ENCODE measurements at places on chromosomes 13 and 19.

- no peak for DNase-seq
These were observed 23.4 kb upstream of the TCF3 start for GRCh38 chr19:1675633-1676350.

DNA sequence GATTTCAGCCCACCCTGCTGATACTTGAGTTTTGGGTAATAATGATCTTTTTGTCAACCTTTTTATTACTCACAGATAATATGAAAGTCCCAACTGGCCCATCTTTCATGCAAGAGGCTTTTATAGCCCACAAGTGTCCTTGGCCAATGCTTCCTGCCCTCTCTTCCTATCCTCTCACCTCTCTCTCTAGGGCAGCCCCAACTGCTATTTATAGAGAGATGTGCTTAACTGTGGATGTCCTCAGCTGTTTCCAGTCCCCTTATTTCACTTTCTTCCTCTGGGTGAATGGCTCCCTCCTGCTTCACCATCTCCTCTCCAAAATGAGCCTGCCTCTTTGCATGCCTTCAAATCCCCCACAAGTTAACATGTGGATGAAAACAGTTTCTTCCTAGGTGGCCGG is 27.4 kb downstream of the ARHGEF7 start:
- no peak for DNase-seq

DNA sequence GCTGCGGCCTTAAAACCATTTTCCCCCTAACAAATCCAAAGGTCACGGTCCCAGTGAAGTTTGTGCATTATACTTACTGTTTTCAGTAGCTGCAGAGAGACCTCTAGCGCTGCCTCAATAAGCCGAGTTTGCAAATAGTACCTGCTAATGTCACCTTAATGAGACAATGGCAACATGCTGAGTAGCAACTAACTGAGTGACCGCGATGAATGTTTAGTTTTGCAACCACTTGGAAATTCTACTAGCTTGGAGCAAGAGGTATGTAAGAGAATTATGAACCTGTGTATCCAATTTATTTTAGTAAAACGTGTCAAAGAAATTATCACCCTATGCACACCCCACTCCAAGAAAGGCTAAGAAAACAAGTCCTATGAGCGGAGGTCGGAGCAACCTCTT is 1.2 kb downstream of the KPNA3 start:
- DNase-seq = peak; percentile 13

GRCh38 chr19:4744451-4745174 is 21.0 kb upstream of the DPP9 start:
- DNase-seq = peak; percentile 92

DNA sequence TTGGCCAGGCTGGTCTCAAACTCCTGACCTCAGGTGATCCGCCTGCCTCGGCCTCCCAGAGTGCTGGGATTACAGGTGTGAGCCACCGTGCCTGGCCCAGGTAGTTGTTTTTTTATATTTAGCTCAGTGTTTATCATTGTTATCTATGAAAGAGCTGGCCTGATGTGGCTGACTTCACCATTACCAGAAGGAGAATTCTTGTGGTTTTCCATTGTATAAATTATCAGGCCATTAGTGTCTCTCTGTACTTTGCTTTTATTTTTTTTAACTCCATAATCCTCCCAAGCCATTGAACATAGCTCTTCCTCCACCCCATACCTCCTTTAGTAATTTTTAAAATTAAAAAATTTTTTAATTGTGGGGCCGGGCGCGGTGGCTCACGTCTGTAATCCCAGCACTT is 24.2 kb downstream of the CERS4 start:
- no peak for DNase-seq

GRCh38 chr19:17109962-17110598 is 34.5 kb downstream of the MYO9B start:
- DNase-seq = no peak

DNA sequence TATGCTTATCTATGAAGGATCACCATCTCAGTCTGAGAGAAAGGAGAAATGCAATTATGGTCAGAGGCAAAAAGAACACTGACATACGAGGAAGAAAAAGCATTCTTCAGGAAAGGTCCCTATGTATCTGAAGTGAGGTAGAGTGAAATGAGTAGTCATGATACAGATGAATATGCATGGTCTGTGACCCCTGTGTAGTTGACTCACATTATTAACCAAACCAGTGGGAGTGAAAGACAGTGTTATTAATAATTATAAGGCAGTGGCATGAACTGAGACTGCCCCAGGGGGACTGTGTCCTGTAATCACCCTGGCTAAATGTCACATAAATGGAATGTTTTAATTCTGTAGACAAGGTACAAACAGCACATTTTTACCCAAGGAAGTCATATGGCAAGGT is 1320.2 kb upstream of the PCDH9 start:
- DNase-seq = no peak

DNA sequence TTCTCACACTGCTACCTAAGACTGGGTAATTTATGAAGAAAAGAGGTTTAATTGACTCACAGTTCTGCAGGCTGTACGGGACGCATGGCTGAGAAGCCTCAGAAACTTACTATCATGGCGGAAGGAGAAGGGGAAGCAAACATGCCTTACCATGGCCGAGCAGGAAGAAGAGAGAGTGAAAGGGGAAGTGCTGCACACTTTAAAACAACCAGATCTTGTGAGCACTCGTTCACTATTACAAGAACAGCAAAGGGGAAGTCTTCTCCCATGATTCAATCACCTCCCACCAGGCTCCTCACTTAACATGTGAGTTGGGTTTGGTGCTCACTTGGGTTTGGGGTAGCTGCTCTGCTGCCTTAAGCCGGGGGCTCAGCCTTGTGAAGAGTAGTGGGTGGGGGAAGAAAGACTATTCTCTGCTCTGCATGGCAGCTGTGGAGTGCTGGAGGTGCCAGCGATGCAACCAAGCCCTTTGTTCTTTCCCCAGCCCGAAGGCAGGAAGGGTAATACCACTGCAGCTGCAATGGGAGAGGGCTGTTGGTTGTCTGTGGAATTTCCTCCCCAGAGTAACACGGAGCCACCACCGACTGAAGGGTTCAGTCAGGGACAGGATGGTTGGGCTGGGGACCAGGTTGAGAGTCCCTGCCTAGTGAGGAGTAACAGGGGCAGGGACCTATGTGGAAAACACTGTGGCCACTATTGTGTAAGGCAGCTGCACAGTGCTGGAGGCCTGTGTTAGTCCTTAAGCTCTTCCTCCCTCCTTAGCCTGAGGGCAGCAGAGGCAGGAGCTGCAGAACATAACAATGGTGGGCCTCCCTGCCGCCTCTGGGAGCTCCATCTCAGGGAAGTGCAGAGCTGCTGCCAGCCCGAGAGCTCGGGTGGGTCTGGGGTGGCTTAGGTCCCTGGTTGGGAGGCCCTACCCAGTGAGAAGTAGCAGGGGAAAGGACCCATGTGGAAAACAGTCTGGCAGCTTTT is 1262.5 kb downstream of the EFNB2 start:
- no peak for DNase-seq

GRCh38 chr13:25493931-25494640 is 122.3 kb downstream of the ATP8A2 start:
- DNase-seq = no peak

- DNase-seq = no peak
These were observed 25.9 kb downstream of the SPRY2 start for GRCh38 chr13:80314711-80315653.

DNA sequence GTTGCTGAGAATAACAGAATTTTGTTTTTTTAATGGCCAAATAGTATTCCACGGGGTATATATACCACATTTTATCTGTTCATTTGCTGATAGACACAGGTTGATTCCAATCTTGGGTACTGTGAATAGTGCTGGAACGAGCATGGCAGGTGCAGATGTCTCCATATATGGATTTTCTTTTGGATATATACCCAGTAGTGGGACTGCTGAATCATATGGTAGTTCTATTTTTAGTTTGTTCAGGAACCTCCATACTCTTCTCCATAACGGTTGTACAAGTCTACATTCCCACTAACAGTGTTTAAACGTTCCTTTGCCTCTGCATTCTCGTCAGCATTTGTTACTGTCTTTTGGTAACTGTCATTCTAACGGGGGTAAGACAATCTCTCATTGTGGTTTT is 17.3 kb downstream of the ANKRD10 start:
- no peak for DNase-seq

GRCh38 chr13:30353060-30353459 is 45.7 kb upstream of the KATNAL1 start:
- DNase-seq = no peak

DNA sequence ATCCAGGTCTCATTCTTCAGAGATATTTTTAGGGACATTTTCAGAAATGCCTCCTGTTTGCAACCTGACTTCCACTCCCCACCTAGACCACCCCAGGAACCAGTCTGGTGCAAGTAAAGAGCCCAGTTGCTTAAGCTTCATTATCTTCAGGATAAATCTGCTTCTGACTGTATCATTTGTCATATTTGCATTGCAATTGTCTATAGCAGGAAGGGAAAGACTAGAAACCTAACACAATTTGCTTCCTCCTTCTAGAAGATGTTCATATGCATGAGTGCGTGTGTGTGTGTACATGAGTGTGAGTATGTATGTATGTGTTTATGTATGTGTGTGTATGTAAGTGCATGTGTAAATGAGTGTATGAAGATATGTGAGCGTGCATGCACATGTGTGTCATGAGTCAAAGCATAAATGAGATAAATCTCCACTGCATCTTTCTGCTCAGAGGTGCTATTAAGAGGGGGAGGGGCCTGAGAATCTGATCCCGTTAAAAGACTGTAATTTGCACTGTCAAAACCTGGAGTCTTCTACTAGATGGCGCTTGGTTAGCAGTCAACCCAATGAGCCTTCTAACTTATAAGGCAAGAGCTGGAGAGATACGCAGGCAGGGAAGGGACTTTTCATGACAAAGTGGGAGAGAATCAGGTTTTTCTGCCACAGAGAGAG is 178.8 kb upstream of the KL start:
- no peak for DNase-seq

DNA sequence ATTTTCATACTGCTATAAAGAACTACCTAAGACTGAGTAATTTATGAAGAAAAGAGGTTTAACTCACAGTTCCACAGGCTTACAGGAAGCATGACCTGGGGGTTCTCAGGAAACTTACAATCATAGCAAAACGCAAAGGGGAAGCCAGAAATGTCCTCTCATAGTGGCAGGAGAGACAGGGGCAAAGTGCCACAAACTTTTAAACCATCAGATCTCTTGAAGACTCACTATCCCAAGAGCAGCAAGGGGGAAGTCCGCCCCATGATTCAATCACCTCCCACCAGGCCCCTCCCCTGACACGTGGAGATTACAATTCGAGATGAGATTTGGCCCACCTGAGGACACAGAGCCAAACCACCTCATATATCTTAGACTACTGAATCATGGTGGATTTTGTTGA is 198.7 kb downstream of the KCTD12 start:
- no peak for DNase-seq

DNA sequence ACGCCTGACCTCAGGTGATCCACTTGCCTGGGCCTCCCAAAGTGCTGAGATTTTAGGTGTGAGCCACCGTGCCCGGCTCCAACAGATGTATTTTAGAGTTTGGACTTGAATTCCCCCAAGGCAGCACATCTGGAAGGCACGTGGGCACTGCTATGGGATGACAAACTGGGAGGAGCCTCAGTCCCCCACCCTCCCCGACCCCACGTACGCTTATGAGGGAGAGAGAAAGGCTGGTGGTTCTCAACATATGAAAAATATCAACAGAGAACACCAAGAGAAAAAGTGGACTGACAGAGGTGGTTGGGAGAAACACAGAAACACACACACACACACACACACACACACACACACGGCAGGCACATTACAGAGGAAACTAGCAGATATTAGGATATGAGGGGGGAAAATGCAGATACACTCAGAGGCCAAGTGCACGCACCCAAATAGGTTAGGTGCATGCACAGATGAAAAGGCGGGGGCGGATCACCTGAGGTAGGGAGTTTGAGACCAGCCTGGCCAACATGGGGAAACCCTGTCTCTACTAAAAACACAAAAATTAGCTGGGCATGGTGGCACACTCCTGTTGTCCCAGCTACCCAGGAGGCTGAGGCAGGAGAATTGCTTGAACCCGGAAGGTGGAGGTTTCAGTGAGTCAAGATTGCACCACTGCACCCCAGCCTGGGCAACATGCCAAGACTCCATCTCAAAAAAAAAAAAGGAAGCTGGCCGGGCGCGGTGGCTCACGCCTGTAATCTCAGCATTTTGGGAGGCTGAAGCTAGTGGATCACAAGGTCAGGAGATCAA is 3.2 kb downstream of the STX10 start:
- DNase-seq = peak; percentile 42

GRCh38 chr19:51754109-51754508 is 2.4 kb upstream of the FPR1 start:
- DNase-seq = no peak

GRCh38 chr13:21616880-21617279 is 12.9 kb upstream of the MICU2 start:
- no peak for DNase-seq

DNA sequence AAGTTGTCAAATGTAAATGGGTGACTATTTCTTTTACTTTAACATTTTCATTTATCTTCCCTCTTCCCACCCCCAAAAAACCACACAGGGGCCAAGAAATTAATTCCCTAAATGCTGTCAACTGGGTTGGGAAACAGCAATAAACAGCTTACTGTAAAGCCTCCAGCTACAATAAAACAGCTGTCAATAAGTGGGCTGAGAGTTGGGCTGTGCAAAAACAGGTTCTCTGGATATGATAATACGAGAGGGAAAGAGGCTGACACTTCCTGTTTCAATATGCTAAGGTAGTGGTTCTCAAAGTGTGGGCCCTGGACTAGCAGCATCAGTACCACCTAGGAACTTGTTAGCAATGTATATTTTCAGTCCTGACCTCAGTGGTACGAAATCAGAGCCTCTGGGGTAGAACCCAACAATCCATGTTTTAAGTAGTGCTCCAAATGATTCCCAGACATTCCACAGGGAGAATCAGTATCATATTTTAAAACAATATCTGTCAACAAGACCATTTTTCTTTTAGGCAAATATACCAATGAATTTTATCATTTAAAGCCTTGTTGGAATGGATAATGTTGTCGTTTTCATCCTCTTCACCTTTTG is 8.4 kb downstream of the PCDH9 start:
- no peak for DNase-seq

GRCh38 chr13:101417043-101417406 is 717 bp upstream of the NALCN start:
- peak; percentile 16 for DNase-seq

DNA sequence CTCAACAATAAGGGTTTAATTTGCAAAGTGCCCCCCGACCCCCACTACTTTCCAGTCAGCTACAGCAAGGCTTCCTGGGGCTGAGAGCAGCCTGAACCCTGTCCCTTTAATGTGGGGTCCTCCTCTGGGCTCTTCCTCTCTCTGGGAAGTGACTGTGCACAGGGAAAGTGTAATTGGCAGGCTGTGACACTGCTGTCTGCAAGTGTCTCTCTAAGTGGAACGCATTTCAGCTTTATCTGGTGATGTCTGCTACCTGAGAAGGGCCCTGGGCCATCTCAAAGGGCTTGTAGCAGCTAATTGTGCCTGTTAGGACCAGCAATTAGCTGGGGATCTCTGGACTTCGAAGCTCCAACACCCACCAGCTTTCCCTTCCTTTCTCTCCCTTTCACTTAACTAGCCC is 406.6 kb downstream of the TSHZ3 start:
- no peak for DNase-seq

GRCh38 chr13:112995395-112996191 is 26.6 kb downstream of the MCF2L start:
- DNase-seq = no peak

DNA sequence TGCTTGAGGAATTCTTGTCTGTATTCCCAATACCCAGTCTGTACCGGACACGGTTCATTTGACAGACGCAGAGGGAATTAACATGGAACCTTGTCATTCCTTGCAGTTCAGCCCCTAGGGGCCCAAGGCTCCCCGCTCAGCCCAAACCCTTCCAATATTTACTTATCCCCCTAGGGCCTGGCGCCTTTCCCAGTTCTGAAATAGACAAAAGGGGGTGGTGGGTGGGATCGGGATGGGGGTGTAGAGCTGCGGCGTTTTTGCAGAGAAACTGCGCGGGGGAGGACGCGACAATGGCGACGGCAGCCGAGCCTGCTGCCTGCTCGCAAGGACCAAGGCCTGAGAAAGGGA is 583 bp downstream of the AKAP8L start:
- DNase-seq = peak; percentile 42

All from GM03348 (cell line).